ENCODE measurements at places on chromosomes 13 and 19. TPM values are rescaled to one million over a fixed set of nuclear protein-coding genes. Genes with fewer than 3 reads are reported as not detected.

The OLFM4 gene
- not detected for total RNA-seq

The TMEM221 gene
- total RNA-seq: 0.12 TPM

The WTIP gene
- total RNA-seq: 52.2 TPM

The BRSK1 gene
- 11.3 TPM for total RNA-seq

The NKPD1 gene
- total RNA-seq: 0.08 TPM

The ATP5F1D gene
- 63.1 TPM for total RNA-seq

The HTR2A gene
- total RNA-seq: 7.5 TPM

The KCTD12 gene
- total RNA-seq: 67.5 TPM

The FARSA gene
- 44.9 TPM for total RNA-seq

The FXYD3 gene
- not detected for total RNA-seq

The WDR88 gene
- total RNA-seq: not detected

The SUGP1 gene
- total RNA-seq: 25.4 TPM

The ELSPBP1 gene
- total RNA-seq: not detected

The DBP gene
- total RNA-seq: 8.1 TPM

The NCAN gene
- not detected for total RNA-seq

The MCF2L gene
- total RNA-seq: 2.6 TPM

The OR1I1 gene
- total RNA-seq: not detected

The OSCAR gene
- 1.2 TPM for total RNA-seq

The RFXAP gene
- 0.82 TPM for total RNA-seq

The NCR1 gene
- not detected for total RNA-seq

The SBSN gene
- total RNA-seq: 0.23 TPM

The PODNL1 gene
- total RNA-seq: 1.1 TPM

The TUBB4A gene
- total RNA-seq: not detected

The ZNF563 gene
- total RNA-seq: 3.7 TPM

Data from smooth muscle cell of the coronary artery (primary cell).